ENCODE measurements at places on chromosomes 4 and X. TPM values are rescaled to one million over a fixed set of nuclear protein-coding genes. Genes with fewer than 3 reads are reported as not detected.

The GLOD5 gene
- not detected for total RNA-seq

The IQSEC2 gene
- 8.9 TPM for total RNA-seq

The IGSF1 gene
- total RNA-seq = 8.0 TPM

The HERC5 gene
- 4.2 TPM for total RNA-seq

The HAND2 gene
- 0.33 TPM for total RNA-seq

The CXCL6 gene
- not detected for total RNA-seq

The HTN3 gene
- total RNA-seq = not detected

The PNMA3 gene
- total RNA-seq = 11.4 TPM
